ENCODE measurements at places on chromosomes 13 and 19.

DNA sequence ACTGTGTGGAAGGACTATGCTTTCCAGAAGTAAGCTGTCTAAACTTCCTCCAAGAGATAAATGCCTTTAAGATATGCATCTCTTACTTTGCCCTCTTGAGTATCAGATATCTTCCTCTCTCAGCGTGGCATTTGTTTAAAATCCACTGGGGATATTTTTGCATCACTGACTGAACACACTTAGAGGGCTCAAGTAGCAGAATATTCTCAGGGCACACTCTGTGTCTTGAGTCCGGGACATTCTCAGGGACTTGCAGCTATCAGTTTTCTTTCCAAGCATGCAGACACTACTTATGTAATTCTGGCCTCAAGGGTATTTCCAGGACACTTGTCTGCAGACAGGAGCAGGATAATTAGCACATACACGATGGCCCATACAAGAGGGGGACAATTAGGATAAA, 84.7 kb downstream of the ERCC5 start:
- no peak for DNase-seq

DNA sequence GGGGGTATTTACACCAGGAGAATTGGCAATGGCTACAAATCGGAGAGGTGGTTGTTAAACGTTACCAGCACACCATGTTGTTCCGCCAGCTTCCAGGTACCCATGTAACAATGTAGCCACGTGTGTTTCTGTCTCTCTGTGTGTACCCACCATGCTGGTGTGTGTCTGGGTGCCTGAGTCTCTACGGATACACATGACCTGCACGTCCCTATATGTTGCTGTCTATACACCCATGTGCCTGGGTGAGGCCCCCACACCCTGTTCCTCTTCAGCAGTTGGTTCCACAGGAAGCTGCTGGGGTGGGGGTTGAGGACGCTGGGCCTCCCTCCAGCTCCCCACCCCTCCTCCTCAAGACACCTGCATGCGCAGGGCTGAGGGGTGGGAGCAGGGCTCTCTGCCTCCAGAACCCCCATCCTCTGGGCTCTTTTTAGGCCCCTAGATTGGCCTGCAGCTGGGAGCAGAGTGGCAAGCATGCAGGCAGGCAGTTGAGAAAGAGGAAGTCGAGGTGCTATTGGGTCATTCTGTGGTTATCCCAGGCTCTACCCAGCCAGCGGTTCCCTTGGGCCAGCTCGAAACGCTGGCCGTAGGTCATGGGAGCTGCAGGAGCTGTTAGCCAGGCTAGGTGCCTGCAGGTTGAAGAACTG, at the start of gene ARHGEF18:
Gene ARHGEF18 (plus strand): TSS at position 351 of the 644 bp plus-strand sequence. CDS start 13,954 bp downstream, outside the sequence.
- no peak for DNase-seq

- DNase-seq, result no peak
Observed at GRCh38 chr13:81639984-81640582, 1299.2 kb upstream of the SPRY2 start.

DNA sequence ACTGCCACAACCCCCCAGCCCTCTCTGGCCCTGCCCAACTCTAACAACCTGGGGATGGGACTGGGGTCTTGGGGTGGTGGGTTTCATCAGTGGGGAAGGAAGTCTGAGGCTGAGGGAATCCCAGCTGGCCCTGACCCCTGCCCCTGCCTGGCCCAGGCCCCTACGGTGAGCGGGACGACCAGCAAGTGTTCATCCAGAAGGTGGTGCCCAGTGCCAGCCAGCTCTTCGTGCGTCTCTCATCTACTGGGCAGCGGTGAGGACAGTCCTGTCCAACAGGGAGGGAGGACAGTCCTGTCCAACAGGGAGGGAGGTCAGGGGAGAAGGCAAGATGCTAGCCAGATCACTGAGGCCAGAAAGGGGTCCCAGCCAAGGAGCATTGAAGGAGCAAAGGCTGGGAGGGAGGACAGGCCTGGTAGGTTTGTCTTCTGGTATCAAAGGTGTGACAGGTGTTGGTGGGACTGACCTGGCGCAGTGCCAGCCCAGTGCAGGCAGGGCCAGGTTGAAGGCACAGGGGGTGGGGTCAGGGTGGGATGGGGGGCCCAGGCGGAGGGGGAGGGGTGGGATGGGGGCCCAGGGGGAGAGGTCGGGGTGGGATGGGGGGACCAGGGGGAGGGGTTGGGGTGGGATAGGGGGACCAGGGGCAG, 12.1 kb upstream of the LTBP4 start:
- DNase-seq, result no peak

DNA sequence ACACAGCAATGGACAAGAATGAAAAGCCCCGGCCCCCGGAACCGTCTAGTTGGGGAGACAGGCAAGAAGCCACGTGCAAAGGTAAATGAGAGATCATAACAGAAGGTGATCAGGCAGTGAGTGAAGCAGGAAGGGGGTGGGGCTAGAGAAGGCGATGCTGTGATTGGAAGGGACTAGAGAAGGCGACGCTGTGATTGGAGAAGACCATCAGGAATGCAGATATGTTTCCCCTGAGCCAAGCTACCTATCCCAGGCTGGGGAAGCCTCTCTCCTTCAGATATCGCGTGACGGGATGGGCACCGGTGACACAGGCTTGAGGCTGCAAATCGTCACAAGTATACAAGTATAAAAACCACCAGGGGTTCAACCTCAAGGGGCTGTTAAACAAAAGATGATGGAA, 21.8 kb downstream of the DCAF15 start:
- no peak for DNase-seq

GRCh38 chr13:99812625-99813024, 158.9 kb downstream of the ZIC5 start:
- DNase-seq, result no peak

- no peak for DNase-seq
Observed at GRCh38 chr19:34661357-34661756, 15.6 kb downstream of the SCGB2B2 start.

DNA sequence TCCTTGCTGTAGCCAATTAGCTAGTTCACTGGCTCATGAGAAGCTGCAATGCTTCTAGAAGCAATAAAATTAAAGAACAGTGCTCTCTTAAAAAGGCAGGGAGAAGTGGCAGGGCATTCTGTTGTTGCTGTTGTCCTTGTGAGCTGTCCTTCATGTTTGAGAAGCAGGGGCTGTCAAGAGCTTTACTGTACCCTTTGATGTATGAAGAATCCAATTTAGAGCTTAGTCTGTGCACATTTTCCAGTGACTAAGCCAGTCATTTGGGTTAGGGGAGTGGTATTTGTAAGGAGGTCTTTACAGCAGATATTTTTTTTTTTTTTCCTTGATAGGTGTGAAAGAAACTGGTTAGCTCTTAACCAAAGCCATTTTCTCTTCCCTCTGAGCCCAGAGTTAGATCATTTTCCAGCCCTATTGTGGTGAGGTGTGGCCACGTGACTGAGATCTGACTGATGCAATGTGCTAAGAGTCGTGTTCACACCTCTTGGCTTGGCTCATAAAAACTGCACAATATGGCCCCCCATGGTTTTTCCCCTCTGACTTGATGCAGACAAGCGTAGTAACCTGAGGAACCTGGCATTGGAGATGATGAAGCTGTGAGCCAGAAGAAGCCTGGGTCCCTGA, 309.6 kb upstream of the TMTC4 start:
- DNase-seq, result no peak

- no peak for DNase-seq
Observed at GRCh38 chr13:43663474-43664090, 123.2 kb downstream of the ENOX1 start.

DNA sequence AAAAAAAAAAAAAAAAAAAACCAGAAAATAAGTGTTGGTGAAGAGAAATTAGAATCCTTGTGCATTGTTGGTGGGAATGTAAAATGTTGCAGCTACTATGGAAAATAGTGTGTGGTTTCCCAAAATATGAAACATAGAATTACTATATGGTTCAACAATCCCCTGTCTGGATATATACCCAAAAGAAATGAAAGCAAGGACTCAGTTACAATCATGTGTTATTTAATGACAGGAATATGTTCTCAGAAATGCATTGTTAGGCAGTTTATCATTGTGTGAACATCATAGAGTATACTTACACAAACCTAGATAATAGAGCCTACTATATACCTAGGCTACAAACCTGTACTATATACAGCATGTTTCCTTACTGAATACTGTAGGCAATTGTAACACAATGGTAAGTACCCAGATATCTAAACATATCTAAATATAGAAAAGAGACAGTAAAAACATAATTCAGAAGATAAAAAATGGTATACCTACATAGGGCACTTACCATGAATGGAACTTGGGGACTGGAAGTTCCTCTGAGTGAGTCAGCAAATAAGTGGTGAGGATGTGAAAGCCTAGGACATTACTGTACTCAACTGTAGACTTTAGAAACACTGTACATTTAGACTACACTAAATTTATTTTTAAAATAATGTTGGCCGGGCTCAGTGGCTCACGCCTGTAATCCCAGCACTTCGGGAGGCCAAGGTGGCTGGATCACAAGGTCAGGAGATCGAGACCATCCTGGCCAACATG, 25.7 kb upstream of the SLC7A1 start:
- DNase-seq, result no peak

DNA sequence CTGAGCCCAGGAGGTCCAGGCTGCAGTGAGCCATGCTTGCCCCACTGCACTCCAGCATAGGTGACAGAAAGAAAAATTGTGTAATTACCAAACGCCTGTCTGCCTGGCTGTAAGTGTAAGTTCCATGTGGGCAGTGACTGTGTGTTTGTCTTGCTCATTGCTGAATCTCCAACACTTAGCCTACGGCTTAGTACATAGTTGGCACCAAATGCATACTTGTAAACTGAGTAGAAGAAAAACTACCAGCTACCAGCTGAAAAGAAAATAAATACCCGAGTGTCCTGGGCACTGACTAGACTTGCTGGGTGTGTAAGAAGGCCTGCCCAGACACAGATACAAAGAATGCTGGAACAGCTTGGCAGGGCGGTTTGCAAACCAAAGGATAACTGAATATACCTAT, 2.7 kb upstream of the CEBPG start:
- no peak for DNase-seq

DNA sequence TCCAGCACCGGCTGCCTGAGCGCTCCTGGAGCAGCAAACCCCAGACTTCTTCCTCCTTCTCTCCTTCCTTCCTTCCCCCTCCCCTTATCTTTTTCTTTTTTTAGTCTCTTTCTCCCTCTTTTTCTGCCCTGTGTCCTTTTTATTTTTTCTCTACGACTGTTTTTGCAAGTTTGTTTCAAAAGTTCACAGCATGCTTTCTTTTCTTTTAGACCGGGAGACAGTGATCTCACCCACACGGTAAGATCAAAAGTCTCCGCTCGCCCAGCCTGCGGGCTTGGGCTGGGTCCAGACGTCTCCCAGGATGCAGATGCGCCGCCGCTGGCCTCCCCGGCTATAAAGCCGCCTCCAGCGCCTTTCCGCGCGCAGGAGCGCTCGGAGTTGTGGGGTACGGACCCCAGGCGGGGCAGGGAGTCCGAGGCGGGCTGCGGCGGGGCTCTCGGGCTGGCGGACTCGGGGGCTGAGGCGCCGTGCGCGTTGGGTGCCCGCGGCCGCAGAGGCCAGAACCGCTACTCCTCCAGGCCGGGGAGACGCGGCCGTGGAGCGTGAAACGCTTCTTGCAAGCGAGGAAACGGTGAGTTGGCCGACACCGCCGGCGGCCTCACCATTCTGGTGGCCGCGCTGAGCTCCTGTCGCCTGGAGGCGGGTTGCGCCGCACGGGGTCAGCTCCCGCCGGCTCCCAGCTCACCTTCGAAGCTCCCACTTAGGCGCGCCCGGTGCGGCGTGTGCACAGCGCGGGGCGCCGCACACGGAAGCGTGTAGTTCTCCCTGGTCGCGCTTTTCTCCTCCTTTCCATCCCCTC, 2.0 kb upstream of the TSHZ3 start:
- DNase-seq, result no peak

DNA sequence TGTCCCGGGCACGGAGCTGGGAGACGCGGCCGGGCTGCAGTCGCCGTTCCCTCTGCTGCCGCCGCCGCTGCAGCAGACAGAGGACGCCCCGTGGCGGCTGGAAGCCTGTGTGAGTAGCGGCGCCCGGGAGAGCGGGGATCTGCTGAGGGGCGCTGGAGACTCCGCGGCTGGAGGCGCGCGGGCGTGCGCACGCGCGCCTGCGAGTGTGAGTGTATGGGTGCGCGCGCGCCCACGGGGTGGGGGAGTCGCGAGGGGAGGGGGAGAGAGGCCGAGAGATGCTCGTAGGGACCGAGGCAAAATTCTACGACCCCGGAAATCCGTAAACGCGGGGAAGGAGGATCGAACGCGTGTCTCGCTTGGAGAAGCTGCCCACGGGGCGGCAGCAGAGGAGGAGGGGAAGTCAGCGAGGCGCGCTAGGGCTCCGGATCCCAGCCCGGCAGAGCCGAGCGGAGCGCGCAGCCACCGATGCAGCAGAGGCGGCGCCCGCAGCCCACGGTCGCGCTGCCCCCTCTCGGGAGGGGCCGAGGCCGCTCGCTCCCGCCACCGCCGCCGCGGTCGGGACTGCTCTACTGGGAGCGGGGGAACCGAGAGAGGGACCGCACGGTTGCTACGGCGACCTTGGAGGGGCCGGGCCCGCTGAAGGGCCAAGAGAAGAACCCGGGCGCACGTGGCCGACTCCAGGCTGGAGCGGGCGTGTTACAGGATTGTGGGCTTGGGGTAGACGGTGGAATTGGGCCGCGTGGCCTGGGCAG, at the start of gene ENOX1:
Gene ENOX1 (minus strand): TSS at position 207 of the 752 bp plus-strand sequence.
- no peak for DNase-seq

DNA sequence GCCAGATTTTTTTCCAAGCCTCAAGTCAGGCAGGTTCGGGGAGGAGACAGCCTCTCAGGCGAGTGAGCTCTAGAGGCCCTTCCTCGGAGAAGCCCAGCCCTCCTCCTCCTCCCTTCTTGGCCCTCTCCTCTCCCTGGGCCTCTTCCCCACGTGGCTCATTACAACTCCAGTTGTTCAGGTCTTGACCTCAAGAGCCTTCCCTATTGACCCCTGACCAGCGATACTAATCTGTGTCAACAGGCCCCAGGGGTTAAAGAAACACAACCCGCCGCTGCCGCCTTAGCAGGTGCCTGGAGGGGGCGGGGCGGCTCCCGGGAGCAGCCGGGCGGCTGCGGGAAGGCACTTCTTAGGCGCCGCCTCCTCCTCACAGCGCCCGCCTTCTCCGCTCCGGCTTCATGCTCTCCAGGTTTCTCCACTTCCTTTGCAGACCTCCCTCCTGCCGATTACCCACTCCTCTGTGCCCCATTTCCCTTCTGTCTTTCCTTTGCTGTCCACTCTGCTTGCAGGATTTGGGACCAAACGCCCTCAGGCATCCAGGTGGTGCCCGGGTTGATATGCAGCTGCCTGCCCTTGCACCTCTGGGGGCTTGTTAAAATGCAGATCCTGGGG, 51.0 kb downstream of the LYL1 start:
- no peak for DNase-seq

DNA sequence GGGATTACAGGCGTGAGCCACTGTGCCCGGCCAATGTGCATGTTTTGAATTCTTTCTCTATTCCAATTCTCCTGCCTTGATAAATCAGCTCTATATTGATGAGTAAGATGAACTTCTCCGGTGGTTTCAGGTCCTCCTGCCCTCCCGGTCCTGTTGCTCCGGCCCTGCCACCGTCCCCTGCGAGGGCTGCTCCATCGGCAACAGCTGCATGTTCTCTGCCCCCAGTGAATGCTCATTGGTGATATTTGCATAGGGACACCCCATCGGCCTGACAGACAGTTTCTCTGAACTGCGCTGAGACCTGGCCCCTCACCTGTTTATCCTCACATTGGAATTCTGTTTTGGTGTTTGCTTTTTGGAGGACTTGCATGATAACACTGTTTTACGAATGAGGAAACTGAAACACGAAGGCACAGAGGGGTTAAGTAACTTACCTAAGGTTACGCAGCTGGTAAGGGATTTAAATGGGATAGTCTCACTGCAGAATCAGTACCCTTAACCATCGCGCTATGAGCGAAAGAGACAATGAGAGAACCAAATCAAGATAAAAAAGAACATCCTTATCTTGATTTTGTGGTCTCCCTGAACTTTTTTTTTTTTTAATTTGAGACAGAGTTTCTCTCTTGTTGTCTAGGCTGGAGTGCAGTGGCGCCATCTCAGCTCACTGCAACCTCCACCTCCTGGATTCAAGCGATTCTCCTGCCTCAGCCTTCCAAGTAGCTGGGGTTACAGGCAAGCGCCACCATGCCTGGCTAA, 32.2 kb downstream of the ZNF557 start:
- no peak for DNase-seq

Measured in AG09319 (cell line).